ENCODE measurements at places on chromosomes 12 and 14. TPM values are rescaled to one million over a fixed set of nuclear protein-coding genes. Genes with fewer than 3 reads are reported as not detected.

DNA sequence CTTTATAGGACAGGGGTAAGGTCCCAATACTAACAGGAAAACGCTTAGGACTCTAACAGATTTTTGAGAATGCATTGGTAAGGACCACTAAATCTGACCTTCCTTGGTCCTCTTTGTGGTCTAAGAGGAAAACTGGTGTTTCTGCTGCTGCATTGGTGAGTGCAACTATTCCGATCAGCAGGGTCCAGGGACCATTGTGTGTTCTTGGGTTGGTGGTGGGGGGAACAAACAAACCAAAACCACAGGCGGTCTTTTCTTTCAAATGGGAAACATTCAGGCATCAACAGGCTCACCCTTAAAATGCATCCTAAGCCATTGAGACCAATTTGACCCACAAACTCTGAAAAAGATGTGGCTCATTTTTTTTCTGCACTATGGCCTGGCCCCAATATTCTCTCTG, 20.7 kb downstream of the EPYC start:
- DNase-seq = no peak
- H3K27ac ChIP-seq = no peak overlapping the region
- no peaks in the 10 kb centered on the region for H3K4me1 ChIP-seq
- no peaks in the 10 kb centered on the region for H3K27me3 ChIP-seq
- no peaks in the 10 kb centered on the region for H3K36me3 ChIP-seq

- H3K4me1 ChIP-seq = no peaks in the 10 kb centered on the region
- no peaks in the 10 kb centered on the region for H3K27me3 ChIP-seq
- no peaks in the 10 kb centered on the region for H3K36me3 ChIP-seq
- no peak overlapping the region for H3K4me3 ChIP-seq
- no peak overlapping the region for H3K27ac ChIP-seq
Observed at GRCh38 chr12:83250866-83251265, 564.2 kb downstream of the TMTC2 start.

DNA sequence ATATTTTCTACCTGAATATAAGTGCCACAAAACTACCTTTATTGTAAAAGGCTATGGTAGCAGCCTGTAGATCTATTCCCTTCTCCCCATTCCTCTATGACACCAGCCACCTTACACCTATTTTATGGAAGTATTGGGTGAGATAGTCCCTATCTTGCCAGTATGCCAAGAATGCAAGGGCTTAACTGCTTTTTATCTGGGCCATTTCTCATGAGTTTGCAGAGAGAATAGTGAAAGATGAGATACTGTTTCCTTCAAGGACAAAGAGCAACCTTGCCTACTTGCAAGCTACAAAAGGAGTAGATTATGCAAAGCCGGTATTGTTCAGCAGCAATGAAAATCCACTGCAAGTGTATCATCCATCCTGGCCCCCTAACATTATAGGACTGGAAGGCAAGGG, 1775.6 kb upstream of the SEL1L start:
- H3K27me3 ChIP-seq = no peaks in the 10 kb centered on the region
- H3K4me1 ChIP-seq = no peaks in the 10 kb centered on the region
- DNase-seq = no peak
- H3K4me3 ChIP-seq = no peak overlapping the region
- no peak overlapping the region for H3K27ac ChIP-seq

- no peak overlapping the region for H3K27ac ChIP-seq
- no peaks in the 10 kb centered on the region for H3K36me3 ChIP-seq
- H3K4me1 ChIP-seq = no peaks in the 10 kb centered on the region
- no peak overlapping the region for H3K4me3 ChIP-seq
Observed at GRCh38 chr14:79464468-79464867, 746.8 kb downstream of the DIO2 start.

DNA sequence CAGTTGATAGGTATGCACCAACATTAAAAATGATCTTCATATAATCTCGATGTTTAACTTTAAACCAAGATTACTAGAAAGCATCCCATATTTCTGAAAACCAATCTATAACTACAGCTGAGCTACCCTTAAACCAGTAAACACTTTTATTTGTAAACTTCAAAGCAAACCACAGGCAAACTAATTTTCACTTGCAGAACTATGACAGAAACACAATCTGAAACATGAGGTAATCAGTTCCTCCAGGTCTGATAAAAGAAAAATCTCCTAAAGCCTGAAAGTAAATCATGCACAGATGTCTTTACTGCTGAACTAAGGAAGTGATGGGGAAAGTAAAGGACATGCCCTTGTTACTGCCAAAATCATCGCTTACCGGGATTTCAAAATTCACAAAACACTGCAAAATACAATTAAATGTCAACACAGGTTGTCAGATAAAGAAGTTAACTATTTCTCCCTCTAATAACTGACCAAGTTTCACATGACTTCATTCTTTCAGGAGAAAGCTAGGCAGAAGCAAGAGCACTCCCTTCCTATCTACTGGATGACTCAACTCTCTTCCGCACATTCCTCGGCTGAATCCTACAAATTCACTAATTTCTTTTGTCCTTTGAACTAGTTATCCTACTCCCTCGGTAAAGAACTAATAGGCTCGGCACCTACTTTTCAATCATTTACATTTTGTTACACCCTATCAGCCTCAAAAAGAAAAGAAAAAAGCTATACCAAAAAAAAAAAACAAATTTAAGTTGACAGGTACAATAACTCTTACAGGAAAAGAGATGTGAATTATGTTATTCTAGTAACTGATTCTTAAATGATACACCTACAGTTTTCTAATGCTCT, 1.4 kb downstream of the EEA1 start:
- no peak for DNase-seq
- H3K4me3 ChIP-seq = peak overlapping the region; percentile 92
- peak overlapping the region; percentile 100 for H3K27ac ChIP-seq
- H3K36me3 ChIP-seq = no peaks in the 10 kb centered on the region
- peaks cover 39% of the 10 kb centered on the region for H3K4me1 ChIP-seq
- no peaks in the 10 kb centered on the region for H3K27me3 ChIP-seq

DNA sequence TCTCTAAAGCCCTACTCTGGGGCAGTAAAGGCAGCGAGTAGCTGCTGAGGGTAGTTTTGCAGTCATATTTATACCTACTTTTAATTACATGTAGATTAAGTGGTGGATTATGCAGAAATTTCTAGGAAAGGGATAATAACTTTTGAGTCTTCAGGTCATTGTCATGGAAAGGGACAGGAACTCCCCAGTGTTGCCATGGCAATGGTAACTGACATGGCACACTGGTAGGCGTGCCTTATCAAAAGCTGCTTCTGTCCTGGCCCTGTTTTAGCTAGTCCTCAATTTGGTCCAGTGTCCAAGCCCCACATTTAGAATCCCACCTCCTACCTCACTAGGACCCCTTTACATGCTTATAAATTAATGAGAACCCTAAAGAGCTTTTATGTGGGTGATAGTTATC, 303.1 kb downstream of the VRK1 start:
- H3K27ac ChIP-seq = no peak overlapping the region
- H3K4me3 ChIP-seq = no peak overlapping the region
- no peak for DNase-seq
- no peaks in the 10 kb centered on the region for H3K4me1 ChIP-seq
- H3K27me3 ChIP-seq = no peaks in the 10 kb centered on the region

- peaks cover 56% of the 10 kb centered on the region for H3K27me3 ChIP-seq
- H3K27ac ChIP-seq = peak overlapping the region; percentile 86
- peak overlapping the region; percentile 52 for H3K4me3 ChIP-seq
Observed at GRCh38 chr12:48996794-48997718, 2.1 kb downstream of the DDN start.

- no peaks in the 10 kb centered on the region for H3K27me3 ChIP-seq
- H3K27ac ChIP-seq = no peak overlapping the region
- DNase-seq = no peak
- H3K4me3 ChIP-seq = no peak overlapping the region
Observed at GRCh38 chr12:49615725-49616124, 7.6 kb upstream of the PRPF40B start.

DNA sequence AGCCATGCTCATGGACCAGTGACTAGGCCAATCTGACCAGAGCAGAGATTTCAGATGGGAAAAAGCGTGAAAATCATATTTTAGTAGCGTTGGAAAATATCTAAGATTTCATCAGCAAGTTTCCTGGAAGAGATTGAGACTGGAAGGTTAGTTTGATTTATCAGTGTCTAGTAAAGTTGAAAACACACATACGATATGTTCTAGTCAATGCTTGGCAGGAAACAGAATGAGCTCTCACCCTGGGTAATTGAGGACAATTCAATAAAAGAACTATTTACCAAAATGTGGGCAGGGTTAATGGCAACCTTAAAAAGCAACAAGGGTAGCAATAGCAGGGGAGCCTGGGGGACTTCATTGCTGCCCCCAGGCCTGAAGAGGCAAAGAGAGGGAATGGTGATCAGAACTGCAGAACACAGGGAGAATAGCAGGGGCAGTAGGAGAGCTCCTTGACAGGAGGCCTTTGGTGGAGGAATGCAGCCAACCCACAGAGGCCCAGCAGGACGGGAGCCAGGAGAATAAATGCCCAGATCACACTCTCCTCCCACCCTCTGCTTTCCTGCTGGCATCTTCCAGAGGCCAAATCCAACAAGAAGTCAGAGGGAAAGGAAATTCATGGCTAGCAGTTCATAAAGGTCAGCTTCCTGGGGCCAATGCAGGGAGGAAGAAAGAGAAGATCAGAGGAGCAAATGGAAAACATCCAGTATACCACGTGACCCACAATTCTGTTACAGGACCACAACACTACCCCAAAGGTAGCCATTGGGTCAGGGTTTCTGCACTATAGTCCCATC, 27.6 kb upstream of the LRP6 start:
- H3K27me3 ChIP-seq = no peaks in the 10 kb centered on the region
- H3K4me3 ChIP-seq = no peak overlapping the region
- DNase-seq = no peak
- H3K36me3 ChIP-seq = no peaks in the 10 kb centered on the region
- H3K4me1 ChIP-seq = no peaks in the 10 kb centered on the region

DNA sequence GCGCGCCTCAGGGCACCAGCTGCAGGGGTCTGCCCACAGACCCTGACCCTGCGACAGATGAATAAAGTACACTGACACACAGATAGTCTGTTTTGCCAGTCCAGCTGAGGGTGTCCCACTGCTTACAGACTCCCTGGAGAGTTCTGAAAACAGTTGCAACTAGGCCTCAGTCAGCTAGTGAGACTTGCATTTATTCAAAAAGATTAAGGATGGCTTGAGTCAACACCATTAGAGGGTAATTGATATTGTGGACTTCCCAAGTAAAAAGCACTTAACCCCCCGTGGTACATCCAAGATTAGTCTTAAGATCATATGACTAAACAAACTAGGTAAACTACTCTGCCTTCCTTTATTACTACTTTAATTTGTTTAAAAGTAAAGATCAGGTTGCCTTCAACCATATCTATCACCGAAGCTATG, 11.1 kb upstream of the PSEN1 start:
- H3K27ac ChIP-seq = no peak overlapping the region
- no peak for DNase-seq
- H3K36me3 ChIP-seq = peaks cover 26% of the 10 kb centered on the region
- H3K4me1 ChIP-seq = no peaks in the 10 kb centered on the region
- H3K4me3 ChIP-seq = no peak overlapping the region

GRCh38 chr14:35121026-35121886, 534 bp downstream of the PPP2R3C start:
- H3K4me1 ChIP-seq = peaks cover 29% of the 10 kb centered on the region
- DNase-seq = no peak
- H3K36me3 ChIP-seq = no peaks in the 10 kb centered on the region
- H3K27ac ChIP-seq = peak overlapping the region; percentile 97

- no peaks in the 10 kb centered on the region for H3K27me3 ChIP-seq
- H3K4me3 ChIP-seq = no peak overlapping the region
- DNase-seq = no peak
- no peaks in the 10 kb centered on the region for H3K36me3 ChIP-seq
Observed at GRCh38 chr12:30687265-30687986, 8.2 kb downstream of the IPO8 start.

GRCh38 chr14:103960457-103961055, 18.2 kb upstream of the RD3L start:
- no peak for DNase-seq
- H3K36me3 ChIP-seq = no peaks in the 10 kb centered on the region
- no peak overlapping the region for H3K27ac ChIP-seq
- H3K27me3 ChIP-seq = no peaks in the 10 kb centered on the region

Gene RNF212B
- not detected for total RNA-seq

Gene GZMB
- 0.62 TPM for total RNA-seq

Gene MYO1H
- total RNA-seq = not detected

Gene AGAP2
- 5.1 TPM for total RNA-seq
